Suppressor macrophage treated with lipopolysaccharide for 1 hour (primary cell): ENCODE measurements at places on chromosomes 4 and X.
A peak's percentile ranks its signal among the peaks of the same experiment; 100 is the strongest.

DNA sequence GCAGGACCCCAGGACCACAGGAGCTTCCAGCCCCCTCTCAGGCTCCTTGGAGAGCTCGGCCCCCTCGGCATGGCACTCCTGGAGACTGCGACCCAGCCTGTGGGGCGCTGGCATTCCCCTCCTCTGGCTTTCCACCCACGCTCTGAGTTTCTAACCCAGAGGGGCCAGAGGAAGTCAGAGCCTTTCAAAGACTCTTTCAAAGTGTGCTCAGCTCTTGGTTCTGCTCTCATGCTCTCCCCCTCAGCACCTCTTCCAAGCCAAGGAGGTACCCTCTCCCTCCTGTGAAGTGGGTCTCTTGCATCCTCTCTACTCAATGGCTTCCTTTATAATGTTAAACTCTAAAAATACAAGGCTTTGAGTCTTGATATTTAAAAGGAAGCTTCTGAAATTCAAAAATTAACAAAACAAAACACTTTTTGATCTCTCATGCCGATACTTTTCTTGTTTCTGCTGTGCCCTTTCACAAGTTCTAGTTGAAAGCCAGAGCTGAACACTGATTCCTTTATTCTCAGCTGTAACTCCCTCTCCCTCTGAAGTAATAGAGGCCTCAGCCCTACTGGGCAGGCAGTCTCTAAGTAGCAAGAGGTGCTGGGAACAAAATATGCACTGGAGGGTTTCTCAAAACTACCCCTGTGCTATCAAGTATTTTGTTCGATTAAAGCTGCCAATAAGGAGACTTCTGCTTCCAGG is 82.8 kb downstream of the NAT8L start:
- no peak for DNase-seq

GRCh38 chr4:149223659-149224058 is 592.0 kb downstream of the IQCM start:
- no peak for DNase-seq

GRCh38 chrX:39822133-39822748 is 275.5 kb downstream of the BCOR start:
- no peak for DNase-seq

GRCh38 chr4:94435874-94436273 is 15.9 kb upstream of the PDLIM5 start:
- no peak for DNase-seq

DNA sequence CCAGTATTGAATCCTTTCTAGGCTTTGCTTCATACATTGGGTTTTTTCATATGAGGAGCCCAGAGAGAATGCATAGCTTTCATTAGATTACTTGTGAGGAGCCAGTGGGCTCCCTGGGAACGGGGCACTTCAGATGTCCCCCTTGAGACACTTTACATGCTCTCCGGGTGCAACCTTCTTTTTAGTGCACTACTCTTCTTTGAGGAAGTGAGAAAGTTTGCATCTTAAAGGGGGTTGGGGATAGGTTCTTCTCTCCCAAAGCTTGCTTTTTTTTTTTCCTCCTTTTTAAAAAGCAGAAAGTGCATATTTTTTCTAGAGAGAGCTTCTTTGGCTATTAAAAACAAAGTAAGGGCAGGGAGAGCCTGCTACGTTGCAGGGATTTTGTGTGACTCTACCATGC is 4.3 kb downstream of the HADH start:
- peak; percentile 28 for DNase-seq

- DNase-seq = no peak
These were observed 129.7 kb upstream of the EDNRA start for GRCh38 chr4:147351083-147351787.

DNA sequence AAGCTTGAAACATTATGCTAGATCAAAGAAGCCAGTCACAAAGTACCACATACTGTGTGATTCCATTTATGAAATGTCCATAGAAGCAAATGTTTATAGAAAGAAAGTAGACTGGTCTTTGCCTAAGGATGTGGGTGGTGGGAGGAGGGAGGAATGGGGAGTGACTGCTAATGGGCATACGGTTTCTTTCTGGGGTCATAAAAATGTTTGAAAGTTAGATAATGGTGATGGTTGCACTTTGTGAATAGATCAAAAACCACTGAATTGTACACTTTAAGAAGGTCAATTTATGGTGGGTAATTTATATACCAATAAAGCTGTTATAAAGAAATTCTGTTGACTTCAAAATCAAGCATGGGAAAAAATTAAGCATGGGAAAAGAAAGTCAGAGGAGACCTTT is 56.6 kb downstream of the FAM13A start:
- DNase-seq = no peak

DNA sequence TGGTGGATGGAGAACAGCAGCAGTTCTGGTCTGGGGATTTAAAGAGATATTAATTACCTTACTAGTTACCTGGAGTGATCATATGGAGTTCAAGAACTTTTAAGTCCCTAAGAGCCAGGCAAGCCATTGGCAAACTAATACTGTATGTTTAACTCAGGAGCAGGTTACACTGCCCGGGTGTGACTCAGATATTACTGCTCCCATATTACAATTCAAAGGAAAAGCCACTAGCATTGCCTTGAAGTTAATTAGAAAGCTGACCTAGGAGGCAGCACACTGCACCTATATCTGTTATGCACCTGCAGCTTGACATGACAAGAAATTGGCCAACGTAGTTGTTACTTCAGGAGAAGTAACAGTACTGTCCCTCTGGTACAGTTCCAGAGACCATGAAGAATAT is 47.2 kb downstream of the GRK4 start:
- no peak for DNase-seq

DNA sequence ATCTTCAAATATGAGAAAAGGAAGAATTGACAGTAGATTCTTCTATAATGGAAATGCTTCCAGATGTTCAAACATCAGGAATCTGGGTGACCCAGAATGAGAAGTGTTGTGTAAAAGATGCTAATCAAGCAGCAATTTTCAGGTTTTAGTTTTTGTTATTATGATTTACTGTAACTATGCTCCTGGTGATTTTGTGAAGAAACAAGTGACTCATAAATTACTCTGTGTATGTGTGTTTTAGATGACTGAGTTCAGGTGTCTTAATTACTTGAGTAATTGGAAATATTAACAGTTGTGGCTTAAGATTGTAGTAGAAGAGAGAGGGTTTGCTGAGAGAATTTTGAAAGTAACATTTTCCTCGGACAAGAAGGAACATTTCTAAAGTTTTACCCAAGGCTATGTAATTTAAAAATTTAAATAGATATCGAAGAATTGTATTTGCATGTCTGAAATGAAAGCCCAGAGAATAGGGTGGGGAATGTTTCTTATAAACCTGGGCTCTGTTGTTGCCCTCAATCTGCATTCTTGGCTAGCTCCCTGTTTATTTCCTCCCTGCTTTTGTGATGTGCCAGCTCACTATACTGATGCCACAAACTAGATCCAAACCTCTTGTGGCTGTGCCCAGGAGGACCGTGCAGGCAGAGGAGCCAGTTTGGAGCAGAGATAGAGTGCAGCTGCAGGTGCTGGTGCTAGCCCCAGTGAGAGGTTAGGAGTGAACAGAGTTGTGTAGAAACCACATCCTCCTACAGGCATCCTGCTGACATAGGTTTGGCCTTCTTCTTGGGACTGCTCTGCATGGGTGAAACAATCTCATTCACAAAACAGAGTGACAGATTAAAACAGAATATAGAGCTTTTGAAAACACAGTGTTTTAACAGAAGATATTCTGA is 25.4 kb upstream of the TNIP3 start:
- DNase-seq = no peak

GRCh38 chr4:185128272-185129119 is 14.6 kb upstream of the SLC25A4 start:
- DNase-seq = peak; percentile 74

DNA sequence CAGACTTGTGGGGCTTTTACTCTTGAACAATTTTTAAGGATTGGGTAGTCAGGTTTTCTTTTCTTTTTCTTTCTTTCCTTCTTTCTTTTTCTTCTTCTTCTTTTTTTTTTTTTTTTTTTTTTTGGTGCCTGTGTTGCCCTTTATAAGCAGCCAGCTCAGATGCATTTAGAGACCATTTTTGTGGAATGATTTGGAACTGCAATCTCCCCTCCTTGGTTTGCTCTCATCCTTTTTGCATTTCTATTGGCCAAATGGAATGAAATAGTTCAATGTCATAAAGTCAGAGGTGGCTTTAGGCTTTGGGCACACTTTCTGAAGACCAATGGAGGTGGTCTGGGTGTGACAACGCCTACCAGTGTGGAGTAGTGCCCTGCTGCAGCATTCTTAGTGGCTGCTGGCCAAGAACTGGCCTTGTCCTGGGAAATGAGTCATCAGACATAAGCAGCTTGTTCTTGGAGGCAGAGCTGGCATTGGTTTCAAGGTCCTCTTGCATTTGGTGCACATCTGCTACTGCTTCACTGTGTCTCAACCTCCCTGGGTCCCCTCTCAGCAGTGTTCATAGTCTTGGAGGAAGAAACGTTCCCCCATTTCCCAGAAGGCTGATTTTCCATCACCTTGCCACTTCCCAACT is 84.5 kb downstream of the CT47B1 start:
- DNase-seq = peak; percentile 39

DNA sequence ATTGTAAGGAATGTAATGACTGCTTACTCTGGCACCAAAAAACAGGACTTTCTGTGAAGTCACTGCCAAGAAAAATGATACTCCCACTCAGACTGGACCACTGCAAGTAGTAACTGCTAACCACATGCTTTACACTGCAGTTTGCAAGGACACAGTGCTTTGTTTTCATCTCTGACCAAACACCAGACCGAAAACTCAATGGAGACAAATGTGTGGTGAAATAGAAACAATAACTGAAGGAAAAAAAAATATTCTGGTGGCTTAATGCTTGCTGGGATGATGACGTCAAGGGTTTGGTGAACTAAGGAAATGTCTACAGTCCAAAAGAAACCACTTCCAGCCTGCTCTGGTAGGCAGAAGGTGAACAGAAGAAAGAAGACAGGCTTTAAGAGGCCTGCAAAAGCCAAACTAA is 13.2 kb downstream of the GPC4 start:
- no peak for DNase-seq

GRCh38 chr4:2846172-2846571 is 2.5 kb downstream of the ADD1 start:
- no peak for DNase-seq

- no peak for DNase-seq
These were observed 47.1 kb upstream of the KLHL34 start for GRCh38 chrX:21705225-21705624.

DNA sequence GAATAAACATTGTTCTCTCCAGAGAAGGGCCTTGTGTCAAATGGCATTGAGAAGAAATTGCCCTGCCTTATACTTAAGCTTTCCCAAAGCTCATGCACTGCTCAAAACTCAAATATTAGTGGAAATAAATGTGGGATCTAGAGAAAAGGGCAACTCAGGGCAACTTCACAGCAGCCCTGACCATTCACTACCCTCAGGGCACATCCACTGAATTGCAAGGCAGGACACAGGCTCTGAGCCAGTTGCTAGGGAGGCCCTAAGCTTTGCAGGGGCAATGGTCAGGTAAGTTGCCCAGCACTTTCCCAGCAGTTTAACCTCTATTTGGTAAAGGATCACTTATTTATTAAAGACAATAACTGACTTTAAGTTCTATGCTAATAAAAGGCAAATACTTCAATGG is 255.3 kb upstream of the TEX13A start:
- no peak for DNase-seq

- DNase-seq = no peak
These were observed 74.9 kb downstream of the NSG1 start for GRCh38 chr4:4461850-4462249.

- peak; percentile 52 for DNase-seq
These were observed 3.1 kb downstream of the ZGRF1 start for GRCh38 chr4:112633477-112634235.

DNA sequence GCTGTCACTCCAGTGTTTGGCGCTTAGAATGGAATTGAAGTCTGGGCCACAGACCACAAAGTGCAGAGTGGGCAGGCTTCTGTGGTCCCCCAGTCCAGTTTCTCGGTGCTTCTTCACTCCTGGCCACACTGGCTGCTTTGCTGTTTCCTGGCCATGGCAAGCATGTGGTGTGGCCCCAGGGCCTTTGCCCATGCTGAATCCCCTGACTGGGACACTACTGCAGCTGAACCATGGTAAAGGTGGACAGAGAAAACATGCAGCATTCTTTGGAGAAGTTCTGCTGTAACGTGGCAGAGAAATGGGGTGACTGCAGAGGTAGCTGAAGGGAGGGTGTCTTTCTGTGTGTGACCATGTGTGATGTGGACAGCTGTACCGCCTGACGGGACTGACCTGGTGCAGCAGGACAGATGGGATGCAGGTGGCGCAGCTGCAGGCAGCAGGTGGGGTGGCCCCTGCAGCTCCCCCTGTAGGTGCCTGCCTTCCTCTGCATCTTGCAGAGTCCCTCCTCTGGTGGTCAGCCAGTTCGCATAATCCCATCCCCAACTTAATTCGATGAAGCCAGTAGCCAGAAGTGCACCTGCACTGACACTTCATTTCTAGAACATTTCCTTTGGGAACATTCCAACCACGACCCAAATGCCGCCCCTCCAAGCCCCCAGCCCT is 13.2 kb upstream of the S100P start:
- DNase-seq = no peak

DNA sequence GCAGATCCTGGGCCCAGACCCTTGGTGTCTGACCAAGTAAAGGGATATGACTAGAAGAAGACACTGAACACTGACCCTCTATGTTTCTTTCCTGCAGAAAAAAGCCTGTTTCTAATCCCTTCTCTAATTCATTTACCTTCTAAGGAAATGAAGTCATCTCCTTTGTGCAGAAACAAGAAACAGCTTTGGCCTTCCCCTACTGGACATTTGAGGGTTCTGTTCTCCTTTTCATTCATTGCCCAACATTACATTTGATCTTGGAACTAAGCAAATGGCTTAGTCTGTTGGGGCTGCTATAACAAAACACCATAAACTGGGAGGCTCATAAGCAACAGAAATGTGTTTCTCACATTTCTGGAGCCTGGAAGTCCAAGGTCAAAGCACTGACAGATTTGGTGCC is 20.0 kb downstream of the HCCS start:
- peak; percentile 57 for DNase-seq

DNA sequence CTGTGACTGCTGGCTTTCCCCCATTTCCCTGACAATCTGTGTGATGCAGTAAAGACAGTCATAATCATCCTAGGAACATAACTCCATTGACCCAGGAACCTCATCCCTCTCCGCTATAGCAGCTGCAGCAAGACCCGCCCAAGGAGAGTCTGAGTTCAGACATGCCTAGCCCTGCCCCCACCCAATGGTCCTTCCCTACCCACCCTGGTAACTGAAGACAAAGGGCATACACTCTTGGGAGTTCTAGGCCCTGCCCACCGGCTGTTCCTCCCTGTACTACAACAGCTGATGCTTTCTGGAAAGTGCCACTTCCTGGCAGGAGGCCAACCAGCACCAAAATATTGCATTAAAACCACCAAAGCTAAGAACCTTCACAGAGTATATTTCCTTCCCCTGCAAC is 1035.6 kb downstream of the C4orf33 start:
- no peak for DNase-seq

DNA sequence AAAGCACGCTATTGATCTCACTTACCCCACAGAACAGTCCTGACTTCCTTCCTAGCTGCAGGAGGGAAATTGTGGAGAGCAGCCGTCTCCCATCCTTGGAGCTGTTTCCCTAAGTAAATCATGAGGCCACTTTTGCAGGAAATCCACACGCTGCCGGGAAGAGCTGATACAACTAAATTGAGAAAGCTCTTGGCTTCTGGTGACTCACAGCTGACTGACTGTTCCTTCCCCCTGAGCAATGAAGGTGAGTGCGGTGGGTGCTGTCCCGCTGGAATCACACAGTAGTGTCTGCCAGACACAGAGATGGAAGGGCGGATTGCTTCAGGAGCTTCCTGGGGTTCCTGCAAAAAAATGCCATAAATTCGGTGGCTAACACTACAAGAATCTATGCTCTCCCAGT is 268.9 kb downstream of the ASMT start:
- no peak for DNase-seq
